Cardiac septum (tissue), 1 donor: ENCODE measurements at places on chromosomes 1 and 21.

- no peak for DNase-seq
Observed at GRCh38 chr1:204296431-204296988, 63.2 kb downstream of the PLEKHA6 start.

GRCh38 chr1:243520831-243521230, 265.0 kb downstream of the SDCCAG8 start:
- DNase-seq: no peak

- DNase-seq: no peak
Observed at GRCh38 chr1:204301171-204301957, 58.4 kb downstream of the PLEKHA6 start.

DNA sequence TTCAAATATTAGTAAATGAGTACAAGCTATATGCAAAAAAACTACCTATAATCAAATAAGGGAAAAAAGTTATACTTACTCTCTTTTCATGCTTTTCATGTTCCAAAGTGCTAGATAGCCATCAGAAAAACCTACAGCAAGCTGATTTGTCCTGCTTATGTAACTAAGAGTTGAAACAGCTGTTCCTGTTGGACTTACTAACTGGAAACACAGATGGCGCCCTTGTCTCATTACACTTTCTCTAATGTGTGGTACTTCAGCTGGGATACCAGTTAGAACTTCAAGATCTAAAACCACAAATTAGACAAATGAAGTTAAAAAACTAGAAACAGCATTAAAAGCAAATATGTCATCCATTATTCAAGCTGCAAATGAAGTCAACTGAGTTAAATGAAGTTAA, 24.3 kb downstream of the AHCTF1 start:
- DNase-seq: no peak

- no peak for DNase-seq
Observed at GRCh38 chr1:247923941-247924340, 748 bp upstream of the OR2AJ1 start.

- DNase-seq: no peak
Observed at GRCh38 chr1:29645586-29645985, 409.3 kb downstream of the PTPRU start.

DNA sequence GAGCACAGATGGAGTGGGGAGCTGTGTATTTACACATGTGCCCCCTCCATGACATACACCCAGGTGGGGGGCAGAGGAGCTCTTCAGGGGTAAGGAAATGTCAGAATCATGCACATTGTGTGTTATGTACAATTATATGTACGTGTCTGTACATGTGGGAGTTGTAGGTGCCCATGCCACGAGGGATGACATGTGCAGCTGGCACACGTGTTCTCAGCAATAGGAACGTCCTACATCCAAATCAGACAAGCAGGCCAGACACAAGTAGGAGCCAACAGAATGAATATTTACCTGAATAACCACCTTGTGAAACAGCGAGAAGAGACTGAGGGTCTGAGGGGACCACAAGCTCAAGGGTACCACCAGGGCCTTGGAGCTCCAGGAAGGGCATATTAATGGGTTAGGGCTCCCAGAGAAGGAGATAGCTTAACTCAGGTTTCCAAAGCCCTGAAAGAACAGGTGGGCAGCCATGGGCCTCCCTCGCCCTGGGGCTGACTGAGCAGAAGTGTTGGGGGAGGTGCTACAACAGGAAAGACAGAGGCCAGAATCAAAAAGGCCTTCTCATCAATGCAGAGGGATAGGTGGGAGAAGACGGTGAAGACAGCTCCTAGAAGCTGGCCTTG, 3.2 kb downstream of the COL16A1 start:
- no peak for DNase-seq

GRCh38 chr1:171140401-171140800, 44.7 kb upstream of the FMO2 start:
- DNase-seq: no peak

DNA sequence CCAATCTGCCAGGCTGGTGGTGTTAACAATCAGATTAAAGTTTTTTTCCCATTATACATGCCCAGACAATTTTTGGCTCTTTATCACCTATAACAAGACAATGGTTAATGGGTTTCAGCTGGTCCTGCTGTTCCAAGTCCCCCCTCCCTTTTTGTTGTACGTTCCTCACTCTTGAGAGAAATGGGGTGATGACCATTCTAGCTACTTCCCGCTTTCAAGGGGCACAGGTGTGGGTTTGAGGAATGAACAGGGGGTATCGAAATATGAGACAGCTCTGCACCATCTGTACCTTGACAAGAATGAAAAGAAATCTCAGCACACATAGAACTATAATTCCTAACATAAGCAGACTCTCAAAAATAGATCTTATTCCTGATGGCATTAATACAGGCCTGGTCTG, 326.8 kb downstream of the PTPRU start:
- DNase-seq: no peak

DNA sequence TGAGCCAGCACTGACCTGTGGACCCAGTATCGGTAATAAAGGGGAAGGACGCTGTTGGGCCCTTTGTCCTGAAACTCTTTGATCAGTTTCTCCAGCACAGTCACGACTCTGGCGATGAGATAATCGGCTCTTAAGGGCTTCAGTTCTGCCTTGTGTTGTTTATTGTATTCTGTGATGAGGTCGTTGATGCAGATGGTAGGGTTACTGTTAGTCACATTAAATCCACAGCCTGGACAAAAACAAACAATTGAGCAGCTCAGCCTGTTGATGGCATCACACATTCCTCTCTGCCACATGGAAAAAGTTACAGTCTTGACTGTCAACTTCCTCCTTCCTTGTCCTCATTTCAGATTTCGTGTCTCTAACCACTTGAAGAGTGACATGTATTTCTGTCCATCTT, 57.6 kb downstream of the SIM2 start:
- no peak for DNase-seq

GRCh38 chr1:27392778-27393635, 585 bp downstream of the GPR3 start:
- DNase-seq: no peak

DNA sequence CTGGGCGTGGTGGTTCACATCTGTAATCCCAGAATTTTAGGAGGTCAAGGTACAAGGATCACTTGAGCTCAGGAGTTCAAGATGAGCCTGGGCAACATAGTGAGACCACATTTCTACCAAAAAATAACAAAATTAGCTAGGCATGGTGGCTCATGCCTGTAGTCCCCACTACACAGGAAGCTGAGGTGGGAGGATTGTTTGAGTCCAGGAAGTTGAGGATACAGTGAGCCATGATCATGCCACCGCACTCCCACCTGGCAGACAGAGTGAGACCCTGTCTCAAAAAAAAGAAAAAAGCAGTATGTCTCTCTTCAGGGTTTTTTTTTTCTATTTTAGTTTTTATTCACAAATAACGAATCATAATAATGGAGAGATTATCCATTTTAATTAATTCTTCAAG, 233.7 kb upstream of the DMRTA2 start:
- no peak for DNase-seq
